HT1080 (cell line): ENCODE measurements at places on chromosomes 5 and 9. TPM values are rescaled to one million over a fixed set of nuclear protein-coding genes. Genes with fewer than 3 reads are reported as not detected.
A peak's percentile ranks its signal among the peaks of the same experiment; 100 is the strongest.

DNA sequence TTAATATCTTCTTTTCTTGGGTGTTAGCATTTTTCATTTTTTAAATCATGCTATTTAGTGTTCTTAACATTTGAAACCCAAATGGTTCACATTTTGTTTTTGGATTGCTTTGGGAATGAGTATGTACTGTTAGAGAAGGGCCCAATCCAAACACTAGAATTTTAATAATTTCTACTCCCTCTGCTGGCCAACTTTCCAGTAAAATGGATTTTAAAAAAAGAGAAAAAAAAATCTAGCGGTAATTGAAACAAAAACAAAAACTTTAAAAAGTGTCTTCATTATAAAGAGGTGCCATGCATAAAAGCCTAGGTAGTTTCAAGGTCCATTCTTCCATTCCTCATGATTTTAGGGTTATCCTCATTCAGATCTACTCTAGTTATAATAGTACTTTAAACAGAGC lies 32.1 kb upstream of the RICTOR start:
- DNase-seq, result peak; percentile 38

DNA sequence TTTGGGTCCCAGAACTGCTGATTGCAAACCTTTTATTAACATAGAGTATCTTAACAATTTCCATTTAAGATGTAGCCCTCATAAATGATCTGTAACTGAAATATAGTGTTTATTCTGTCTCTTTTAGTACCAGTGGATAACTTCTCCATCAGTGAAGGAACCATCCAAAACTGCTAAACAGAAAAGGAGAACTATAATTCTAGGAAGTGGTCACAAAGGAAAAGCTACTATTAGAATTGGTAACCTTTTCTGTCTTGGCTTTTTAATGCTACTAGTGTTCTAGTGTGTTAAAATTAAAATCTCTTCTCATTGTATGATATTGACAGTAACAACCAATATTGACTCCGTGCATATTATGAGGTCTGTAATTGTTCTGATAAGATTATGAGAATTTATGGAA lies 12.8 kb downstream of the CEP78 start:
- no peak for DNase-seq

DNA sequence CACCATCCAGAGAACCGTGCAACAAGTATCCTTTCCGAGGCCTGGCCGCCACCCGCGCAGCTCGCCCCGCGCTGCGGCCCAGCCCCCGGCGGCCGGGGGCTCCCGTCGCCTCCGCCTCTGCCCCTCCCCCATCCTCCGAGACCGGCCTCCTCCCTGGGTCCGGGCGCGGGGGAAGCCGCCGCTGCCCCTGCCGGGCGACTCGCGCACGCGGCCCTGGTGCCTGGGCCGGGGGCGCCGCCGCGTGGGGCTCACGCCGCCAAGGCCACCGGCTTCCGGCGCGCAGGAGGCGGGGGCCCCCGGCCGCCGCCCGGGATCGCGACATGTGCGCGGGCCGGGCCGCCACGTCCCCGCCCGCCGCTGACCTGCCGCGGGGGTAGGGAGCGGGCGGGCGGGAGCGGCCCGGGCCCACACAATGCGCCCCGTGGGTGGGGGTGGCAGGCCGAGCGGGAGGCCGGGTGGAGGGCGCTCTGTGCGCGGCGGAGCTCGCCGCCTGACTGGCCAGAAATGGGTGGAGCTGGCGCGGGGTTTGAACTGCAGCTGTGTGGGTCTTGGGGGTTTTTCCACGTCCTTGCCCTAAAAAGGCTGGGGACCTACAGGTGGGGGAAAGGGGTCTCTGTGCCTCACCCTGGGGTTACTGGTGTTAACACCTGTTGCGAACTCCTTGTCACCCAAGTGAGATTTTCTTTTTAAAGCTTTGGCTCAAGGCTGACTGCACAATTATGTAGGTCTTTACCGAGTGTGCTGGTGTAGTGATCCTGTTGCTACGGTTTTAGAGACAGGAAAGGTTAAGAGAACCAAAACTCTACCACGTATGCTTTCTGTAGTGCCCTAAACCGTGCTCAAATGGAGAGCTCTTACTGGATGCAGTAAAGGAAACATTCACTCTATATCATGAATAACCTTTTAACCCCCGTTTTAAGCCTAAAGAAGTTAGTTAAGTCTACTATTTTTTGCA lies 32.3 kb downstream of the TNPO1 start:
- peak; percentile 29 for DNase-seq

DNA sequence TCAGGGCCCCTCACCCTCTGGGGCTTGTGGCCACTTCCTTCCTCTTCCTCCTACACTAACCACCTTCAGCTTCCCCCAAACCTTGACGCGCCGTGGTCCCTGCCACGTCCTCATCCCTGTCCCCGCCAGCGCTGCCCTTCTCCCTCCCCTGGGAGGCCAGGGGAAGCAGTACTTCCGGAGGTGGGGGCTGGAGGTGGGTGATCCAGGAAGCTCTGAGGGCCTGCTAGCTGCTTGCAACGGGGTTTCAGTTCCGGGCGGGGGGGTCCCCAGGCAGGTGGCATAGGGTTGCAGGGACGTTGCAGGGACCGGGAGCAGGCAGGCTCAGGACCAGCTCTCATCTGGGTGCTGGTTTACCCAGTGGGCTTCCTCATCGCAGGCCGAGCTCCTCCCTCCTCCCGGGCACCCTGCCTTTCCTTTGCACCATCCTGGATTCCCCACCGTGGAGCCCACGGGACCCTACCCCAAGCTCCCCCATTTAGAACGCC lies 70.0 kb downstream of the RXRA start:
- DNase-seq, result no peak

DNA sequence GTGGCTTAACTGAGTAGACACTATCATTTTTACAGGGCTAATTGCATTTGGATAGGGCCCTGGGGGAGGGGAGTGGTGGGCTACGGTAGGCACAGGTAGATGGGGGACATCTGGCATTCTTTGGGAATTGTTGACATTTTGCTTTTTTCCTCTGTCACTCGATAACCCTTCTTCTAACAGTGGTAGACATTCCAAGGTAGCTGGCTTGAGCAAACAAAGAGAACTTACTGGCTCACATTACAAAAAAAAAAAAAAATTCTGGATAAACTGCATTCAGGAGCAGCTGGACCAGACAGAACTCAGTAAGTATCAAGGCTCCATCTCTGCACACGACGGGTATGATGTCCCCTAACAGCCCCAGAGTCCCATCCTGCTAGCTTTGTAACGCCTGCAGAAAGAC lies 585.2 kb downstream of the ZNF608 start:
- DNase-seq, result no peak

- DNase-seq, result no peak
Measured at GRCh38 chr5:67118050-67118620, 78.5 kb downstream of the CD180 start.

DNA sequence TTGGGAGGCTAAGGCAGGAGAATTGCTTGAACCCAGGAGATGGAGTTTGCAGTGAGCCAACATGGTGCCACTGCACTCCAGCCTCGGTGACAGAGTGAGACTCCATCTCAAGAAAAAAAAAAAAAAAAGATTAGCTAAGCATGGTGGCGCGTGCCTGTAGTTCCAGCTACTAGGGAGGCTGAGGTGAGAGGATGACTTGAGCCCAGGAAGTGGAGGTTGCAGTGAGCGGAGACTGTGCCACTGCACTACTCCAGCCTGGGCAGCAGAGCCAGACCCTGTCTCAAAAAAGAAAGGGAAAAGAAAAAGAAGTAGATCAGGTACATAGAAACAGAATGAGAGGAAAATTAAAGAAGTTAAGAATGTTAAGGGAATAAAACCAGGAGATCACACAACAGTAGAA lies 927.1 kb upstream of the DMAC1 start:
- DNase-seq, result no peak

DNA sequence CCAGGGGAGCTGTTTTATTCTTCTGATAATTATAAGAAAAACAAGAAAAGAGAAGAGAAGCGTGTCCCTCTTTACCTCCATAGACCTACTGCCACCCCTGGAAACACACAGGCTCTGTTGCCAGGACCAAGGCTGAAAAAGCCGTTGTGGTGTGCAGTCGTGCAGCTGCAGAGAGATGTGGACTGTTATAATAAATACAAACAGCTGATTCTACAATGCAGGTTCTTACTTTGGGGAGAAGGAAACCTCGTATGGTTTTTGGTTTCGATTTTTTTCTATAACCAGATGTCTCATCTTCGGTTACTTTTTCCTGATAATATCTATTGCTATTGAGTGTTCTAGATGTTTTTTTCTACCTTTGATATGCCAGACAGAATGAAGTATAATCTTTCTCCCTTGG lies 28.1 kb downstream of the FYB1 start:
- no peak for DNase-seq

DNA sequence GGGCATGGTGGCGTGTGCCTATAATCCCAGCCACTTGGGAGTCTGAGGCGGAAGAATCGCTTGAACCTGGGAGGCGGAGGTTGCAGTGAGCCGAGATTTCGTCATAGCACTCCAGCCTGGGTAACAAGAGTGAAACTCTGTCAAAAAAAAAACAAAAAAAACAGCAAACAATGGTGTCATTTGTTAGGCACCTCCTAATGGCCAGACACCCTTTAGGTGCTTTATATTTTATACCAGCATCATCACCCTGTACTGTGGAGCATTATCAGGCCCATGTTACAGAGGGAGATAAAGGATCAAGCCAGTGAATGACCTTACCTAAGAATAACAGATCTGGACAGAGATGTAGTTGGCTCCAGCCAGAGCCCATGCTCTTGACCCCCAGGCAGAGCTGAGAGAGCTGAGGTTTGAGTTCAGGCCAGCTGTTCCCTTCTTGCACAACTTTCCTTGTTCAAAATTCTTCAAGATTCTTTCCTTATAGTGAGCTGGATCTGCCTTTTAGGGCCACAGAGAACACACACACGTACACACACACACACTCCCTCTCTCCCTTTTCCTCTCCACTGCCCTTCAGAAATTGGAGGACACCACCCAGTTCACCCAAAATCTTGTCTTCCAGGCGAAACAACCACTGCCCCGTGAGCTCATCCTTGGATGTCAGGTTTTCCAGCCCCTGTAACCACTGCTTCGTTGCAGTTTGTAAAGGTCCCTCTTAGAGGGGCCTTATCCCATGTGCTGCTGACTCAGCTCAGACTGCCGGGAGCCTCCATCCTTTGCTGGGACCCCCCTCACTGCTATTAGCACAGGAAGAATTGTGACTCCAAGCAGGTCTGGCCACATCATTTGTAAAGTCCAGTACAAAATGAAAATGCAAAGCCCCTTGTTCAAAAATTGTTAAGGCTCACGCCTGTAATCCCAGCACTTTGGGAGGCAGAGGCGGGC lies 10.4 kb upstream of the PTGES start:
- DNase-seq, result no peak

- DNase-seq, result no peak
Measured at GRCh38 chr9:100285080-100285479, 67.7 kb downstream of the TEX10 start.

- no peak for DNase-seq
Measured at GRCh38 chr5:55502759-55503158, 32.0 kb downstream of the PLPP1 start.

DNA sequence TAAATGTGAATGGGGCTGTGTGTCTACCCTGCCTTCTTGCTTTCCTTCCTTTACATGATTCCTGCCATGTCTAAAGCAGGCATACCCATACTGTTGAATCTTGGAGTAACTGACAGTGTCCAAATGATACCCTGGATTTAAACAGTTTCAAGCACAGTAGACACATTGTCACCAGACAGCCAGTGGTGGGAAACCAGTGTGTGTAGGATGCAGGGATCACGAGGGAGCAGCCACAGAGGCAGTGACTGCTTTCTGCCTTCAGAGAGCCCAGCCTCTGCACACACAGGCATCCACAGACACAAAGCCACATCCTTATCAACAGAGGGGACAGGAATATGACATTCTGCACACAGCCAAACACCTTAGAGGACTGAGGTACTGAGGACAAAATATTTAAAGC lies 184.2 kb upstream of the TBCA start:
- DNase-seq, result no peak

GRCh38 chr9:33256236-33256635 lies 8.3 kb downstream of the BAG1 start:
- DNase-seq, result no peak

DNA sequence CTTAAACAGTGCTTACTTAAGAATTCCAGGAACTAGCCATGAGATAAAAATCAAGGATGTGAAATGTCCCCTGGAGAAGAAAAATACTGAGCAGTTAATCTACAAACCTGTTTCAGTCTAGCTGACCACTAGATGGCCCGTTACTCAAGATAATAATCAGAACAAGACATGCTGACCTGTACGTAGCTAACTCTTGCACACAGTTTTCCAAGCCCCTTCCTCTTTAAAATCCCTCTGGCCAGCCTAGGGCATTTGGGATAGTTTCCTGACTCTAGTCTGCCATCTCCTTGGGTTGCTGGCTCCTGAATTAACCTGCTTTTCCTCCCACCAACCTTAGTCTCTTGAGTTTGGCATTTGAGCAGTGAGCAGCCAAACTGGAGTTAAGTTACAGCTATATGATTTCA lies 59.2 kb upstream of the TRAF1 start:
- DNase-seq, result peak; percentile 40

DNA sequence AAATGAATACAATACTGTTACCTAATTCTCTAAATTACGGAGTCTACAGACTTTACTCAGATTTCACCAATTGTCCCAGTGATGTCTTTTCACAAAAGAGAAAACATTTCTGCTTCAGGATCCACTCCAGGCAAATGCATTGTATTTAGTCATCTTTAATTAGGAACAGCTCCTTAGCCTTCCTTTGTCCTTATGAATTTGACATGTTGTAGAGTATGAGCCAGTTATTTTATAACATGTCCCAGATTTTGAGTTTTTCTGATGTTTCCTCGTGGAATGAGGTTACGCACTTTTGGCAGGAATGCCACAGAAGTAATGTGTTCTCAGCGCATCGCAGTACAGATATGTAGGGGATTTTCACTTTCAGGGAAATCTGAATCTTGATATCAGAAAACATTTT lies 10.5 kb downstream of the HABP4 start:
- DNase-seq, result no peak

DNA sequence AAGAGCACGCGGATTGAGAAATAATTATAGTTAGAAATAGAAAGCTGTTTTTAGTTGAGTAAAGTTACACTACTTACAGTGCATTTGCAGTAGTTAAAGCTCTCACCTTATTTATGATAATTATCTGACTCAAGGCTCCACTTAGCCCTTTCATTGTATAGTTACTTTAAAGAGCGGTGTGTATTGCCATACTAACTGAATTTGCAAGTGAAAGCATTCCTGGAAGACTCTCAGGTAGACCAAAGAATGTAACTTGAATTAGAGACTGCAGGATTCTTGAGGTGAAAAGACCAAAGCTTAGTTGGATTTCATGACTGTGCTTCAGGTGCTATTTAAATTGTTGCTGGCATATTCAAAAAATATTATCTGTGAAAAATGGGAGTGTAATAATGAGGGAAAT lies 4.2 kb upstream of the RASA1 start:
- no peak for DNase-seq

AIF1L gene
- 0.50 and 1.0 TPM in 2 replicates for total RNA-seq

CCNI2 gene
- not detected in 2 replicates for total RNA-seq

ADAMTS12 gene
- 0.10 TPM in 2 replicates for total RNA-seq

PDCD1LG2 gene
- total RNA-seq, result 4.0 and 4.5 TPM in 2 replicates

BARHL1 gene
- total RNA-seq, result not detected in 2 replicates

RELL2 gene
- total RNA-seq, result 13.1 and 15.3 TPM in 2 replicates

NFX1 gene
- 21.5 and 28.2 TPM in 2 replicates for total RNA-seq

PCDHGA11 gene
- 0.42 and 0.50 TPM in 2 replicates for total RNA-seq

PTGES gene
- total RNA-seq, result 0.10 and 0.18 TPM in 2 replicates

C9orf153 gene
- 0.07 TPM in 1 of 2 replicates, not detected in the other for total RNA-seq

PITX1 gene
- 38.6 and 52.2 TPM in 2 replicates for total RNA-seq
